WERI-Rb-1 (cell line): ENCODE measurements at places on chromosomes 3 and 15.

- peak; percentile 74 for DNase-seq
Observed at GRCh38 chr3:49454458-49454857, 15.6 kb upstream of the DAG1 start.

- peak; percentile 30 for DNase-seq
Observed at GRCh38 chr15:70120958-70121623, 23.4 kb upstream of the TLE3 start.

DNA sequence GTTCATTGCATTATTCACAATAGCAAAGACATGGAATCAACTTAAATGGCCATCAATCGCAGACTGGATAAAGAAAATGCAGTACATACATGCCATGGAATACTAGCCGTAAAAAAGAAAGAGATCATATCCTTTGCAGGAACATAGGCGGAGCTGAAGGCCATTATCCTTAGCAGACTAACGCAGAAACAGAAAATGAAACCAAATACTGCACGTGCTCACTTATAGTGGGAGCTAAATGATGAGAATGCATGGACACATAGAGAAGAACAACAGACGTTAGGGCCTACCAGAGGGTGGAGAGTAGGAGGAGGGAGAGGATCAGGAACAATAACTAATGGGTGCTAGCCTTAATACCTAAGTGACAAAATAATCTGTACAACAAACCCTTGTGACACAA, 57.9 kb downstream of the RASA2 start:
- no peak for DNase-seq

GRCh38 chr15:60096157-60096556, 92.0 kb downstream of the FOXB1 start:
- DNase-seq, result no peak

DNA sequence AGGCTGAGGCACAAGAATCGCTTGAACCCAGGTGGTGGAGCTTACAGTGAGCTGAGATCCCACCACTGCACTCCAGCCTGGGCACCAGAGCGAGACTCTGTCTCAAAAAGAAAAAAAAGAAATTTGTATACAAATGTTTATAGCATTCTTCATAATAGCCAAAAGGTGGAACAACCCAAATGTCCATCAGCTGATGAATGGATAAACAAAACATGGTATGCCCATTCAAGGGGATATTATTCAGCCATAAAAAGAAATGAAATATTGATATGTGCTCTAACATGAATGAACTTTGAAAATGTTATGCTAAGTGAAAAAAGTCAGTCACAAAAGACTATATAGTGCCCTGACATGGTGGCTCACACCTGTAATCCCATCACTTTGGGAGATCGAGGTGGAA, 11.4 kb downstream of the LHFPL4 start:
- no peak for DNase-seq

DNA sequence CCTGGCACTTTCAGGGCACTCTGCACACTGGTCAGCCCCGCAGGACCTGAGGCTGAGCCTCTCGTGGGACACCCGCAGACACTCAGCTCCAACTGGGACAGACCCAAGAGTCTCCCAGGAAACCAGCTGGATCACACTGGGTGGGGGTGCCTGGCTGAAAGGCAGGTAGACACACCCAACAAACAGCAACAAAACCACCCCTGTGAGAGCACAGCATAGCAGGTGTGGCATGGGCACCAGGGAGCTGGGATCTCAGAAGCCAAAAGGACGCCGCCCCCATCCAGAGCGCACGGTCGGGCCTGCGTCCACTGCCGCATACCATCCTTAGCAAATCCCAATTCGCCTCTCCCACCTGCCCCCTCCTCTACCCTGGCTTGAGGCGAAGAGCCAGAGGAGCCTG, 154.2 kb upstream of the LINGO1 start:
- DNase-seq, result no peak

- DNase-seq, result no peak
Observed at GRCh38 chr15:43648649-43649429, at the start of gene CATSPER2. Gene CATSPER2 (minus strand): TSS chr15:43648844. CDS start chr15:43648061, 783 bp downstream.

DNA sequence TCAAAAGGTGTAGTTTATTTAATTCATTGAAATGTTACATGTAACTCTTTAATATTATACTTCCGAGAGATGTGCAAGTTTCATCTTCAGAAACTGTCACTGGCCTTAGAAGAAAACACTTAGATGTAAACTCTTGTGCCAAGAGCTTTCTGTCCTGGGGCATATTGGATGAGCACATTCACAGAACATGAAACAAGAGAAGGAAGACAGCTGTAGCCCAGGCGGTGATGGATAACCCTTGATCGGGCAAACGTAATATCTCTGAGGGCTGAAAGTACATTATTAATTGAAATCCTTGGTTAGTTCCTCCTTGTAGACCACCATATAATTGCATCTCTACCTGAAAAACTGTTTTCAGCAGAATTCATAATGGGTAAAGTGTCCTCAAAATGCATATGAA, 67.4 kb downstream of the MECOM start:
- no peak for DNase-seq

- no peak for DNase-seq
Observed at GRCh38 chr3:183265834-183266417, 12.9 kb downstream of the B3GNT5 start.

DNA sequence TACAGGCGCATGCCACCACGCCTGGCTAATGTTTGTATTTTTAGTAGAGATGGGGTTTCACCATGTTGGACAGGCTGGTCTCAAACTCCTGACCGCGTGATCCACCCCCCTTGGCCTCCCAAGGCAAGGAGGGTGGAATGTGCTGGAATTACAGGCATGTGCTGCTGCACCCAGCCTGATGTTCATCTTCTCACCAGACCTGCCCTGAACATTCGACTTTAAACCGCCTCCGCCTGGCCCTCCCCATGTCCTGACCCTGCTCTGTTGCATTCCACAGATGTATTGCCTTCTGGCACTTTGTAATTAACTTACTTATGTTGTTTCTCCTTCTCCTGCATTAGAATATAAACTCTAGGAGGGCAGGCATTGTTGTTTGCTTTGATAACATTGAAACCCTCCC, 102.1 kb downstream of the LINGO1 start:
- no peak for DNase-seq

- DNase-seq, result peak; percentile 3
Observed at GRCh38 chr3:126550488-126551051, 8.2 kb downstream of the C3orf22 start.

- no peak for DNase-seq
Observed at GRCh38 chr15:79978655-79979514, 7.9 kb upstream of the BCL2A1 start.

DNA sequence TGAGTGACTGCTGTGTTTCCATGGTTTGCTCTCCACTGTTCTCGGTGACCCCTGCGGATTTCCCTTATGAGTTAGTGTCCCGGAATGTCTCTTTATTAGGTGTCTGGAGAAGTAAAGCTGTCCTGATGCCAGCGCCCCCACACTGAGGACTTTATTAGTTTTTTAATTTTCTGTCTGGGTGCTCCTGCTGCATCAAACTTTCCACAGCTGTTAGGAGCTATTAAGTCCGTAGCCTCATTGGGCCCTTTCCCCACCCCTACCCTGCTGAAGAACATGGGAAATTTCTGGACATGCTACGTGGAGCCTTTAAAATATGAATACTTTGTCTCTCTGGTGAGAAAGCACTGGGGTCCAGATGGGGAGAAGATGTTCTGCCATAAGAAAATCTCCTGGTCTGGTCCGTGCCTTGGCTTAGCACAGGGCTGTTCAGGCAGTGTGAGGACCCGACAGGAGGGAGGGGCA, 161.7 kb upstream of the HES1 start:
- DNase-seq, result no peak

GRCh38 chr3:186668426-186668825, 2.6 kb downstream of the HRG start:
- DNase-seq, result no peak

- no peak for DNase-seq
Observed at GRCh38 chr3:69646287-69647067, 92.8 kb upstream of the MITF start.

DNA sequence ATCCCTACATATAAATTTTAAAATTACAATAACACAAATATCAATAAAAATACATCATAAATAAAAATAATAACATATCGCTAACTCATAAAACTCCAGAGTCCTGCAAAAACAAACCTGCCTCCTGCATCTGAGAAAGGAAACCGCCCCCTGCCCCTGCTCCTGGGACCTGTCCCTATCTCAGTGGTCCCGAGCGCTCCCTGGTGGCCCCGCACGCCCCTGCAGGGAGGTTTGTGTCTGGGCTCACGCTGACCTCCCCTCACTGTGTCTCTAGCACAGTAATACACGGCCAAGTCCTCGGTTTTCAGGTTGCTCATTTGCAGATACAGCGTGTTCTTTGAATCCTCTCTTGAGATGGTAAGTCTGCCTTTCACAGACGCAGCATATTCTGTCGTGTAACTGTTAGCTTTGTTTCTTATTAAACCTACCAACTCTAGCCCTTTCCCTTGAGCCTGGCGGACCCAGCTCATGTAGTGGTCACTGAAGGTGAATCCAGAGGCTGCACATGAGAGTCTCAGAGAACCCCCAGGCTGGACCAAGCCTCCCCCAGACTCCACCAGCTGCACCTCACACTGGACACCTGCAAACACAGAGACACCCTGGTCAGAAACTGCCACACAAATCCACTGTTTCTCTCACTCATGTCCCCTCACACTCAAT, 554.1 kb downstream of the GOLGA6L6 start:
- peak; percentile 69 for DNase-seq

DNA sequence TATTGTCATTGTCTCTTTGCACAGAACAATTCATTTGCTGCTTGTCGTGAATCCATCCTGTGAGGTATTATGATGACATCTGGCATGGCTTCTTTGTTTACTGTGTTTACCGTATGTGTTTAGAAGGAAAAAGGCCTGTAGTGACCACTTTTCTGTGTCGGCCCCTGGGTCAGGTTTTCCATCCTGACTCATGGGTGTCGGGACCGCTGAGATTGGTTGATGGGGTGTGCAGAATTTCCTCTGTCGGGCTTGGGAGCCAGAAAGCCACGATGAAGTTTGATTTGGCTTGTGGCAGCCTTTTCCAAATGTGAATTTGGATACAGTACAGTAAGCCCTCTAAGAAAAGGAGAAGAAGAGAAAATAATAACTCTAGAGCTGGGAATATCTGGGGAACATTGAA, 113.5 kb downstream of the FNDC3B start:
- no peak for DNase-seq

DNA sequence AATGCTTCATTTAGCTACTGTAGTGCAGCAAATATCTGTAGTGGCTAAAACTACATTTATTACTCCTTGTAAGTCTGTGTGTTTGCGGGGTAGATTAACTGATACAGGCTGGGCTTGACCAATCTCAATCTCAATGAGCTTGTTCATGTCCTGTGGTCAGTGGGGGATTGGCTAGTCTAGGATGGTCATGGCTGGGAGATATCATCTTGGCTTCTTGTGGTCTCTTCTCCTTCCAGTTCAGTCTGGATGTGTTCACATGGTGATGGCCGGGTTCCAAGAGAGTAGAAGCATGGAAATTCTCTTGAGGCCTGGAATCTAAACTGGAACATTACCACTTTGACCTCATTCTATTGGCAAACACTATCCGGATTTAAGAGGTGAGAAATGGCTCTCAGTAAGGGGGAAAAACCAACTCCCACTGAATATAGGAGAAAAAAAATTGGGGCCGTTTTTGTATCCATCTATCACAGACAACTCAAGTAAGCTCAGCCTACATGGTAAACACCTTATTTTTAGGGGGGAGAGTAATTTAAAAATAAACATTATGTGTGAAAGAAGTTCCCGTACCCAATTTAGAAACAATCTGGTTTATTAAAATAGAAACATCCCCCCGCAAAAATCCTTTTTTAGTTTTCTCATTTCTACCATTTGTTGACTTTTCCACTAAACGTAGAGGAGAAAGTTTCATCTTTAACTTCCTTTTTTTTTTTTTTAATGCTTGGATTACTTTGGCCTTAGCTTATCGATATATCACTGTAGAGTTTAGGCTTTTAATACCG, 284.9 kb upstream of the TBC1D5 start:
- DNase-seq, result no peak

DNA sequence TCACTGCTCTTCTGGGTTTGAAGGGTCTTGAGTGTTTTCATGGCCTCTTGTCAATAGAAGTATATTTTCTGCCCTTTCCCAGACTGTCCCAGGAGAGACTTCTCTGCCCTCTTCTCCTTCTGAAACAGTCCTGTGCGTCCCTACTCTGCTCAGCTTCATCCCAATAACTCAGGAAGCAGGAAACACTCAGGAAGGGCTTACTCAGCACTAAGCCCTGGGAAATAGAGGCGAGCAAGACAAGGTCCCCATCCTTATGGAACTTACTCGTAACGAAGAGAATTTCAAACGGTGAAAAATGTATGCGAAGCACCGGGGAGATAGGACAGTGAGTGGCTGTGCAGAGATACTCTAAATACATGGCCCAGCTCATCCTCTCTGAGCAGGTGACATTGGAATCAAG, 52.8 kb upstream of the TFRC start:
- DNase-seq, result no peak

DNA sequence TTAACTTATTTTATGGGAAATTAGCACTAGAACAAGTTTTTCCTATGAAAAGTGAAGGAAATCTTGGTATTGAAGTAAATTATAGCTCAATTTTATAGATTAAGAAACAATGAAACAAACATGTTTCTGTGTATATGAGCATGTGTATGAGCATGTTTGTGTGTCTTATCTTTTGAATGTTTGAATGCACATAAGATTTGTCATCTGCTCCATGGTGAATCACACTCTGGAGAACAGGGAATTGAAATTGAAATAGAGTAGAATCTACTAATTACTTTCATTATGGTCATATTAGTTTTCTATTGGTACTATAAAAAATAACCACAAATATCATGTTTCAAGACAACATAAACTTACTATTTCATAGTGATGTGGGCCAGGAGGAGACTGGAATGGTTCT, 646.6 kb downstream of the OTOL1 start:
- DNase-seq, result no peak
